ENCODE measurements at places on chromosomes 16 and 17. TPM values are rescaled to one million over a fixed set of nuclear protein-coding genes. Genes with fewer than 3 reads are reported as not detected.

DNA sequence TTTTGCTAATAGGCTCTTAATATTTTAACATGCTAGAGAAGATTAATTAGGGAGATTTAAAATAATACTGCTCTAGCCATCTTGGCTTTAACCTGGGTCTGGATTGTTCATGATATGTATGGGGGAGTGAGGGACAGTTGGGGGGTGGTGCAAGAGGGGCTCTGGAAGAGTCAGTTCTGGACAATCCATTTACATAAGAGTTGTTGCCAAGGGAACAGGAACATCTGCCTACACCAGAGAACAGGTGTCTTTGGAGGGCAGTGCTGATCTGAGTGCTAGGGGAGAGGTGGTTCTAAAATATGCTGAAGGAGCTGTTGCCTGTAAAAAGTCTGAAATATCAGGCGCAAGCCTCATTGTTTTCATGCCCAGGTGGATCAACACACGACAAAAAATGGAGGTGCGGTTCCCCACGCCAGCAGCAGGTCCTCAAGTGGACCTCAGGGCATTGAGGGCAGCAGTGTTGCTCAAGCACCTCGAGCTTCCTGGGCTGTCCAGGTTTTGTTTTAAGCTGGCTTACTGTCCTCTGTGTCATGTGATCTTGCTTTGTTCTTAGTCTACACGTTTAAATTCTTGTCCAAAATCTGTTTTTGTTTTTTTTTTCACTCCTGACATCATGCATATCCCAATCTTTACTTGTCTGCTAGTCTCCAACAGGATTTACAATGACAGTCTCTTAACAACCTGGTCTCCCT, 25.4 kb upstream of the WSB1 start:
- no peak for DNase-seq

DNA sequence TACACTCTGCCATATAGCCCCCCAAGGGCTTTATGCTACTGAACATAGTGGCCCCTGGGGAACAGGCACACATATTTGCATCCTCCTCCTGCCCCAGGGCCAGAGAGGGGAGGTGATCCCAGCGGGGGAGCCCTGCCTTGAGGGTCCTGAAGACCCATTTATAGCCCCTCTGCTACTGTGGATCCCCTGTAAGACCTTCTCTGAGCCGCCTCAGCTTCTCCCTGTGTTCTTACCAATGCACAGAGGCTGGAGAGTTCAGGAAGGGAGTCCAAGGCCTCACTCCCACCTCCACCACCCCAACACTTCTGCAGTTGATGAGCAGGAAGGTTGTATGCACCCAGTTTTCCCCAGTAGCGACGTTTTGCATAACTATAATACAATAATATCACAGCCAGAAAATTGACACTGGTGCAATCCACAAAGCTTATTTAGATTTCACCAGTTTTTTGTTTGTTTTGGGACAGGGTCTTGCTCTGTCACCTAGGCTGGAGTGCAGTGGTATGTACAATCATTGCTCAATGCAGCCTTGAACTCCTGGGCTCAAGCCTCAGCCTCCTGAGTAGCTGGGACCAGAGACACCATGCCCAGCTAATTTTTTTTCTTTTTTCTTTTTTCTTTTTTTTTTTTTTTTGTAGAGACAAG, 1.3 kb upstream of the FAM83G start:
- DNase-seq, result no peak

DNA sequence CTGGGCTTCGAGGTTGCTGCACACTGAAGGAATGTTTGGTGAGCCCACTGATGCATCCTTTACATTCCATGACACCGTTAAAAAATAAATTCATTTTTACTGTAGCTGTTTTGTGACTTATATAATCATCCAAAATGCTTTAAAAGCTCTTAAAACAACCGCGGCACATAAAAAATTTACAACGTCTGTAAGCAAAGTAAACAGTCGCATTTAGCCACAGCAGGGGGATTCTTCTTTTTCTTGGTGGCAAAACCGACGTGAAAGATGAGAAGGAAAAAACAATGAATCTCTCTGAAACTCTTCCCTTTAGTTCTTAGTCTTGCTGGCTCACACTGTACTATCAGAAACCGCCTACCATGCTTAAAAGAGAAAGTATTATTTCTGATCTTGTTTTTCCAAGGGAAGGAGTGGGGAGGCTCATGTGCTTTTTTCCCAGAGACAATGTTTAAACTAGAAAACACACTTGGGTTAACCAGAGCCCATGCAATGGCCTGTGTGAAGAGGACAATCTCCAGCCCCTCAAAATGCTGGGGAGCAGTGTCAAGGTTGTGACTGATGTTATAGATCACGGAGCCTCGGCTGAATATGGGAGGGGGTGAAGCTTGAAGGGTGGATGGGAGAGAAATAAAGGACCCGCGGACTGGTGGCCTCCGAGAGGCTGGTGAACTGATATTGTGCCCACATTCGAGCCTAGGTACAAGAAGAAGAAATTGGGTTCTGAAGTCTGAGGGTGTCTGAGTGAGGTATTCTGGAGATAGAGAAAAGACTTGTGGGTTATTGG, 91.1 kb downstream of the IRF8 start:
- DNase-seq, result no peak

Gene CLDN7
- 6.3 TPM for total RNA-seq

GRCh38 chr16:87216148-87216840, 100.9 kb downstream of the C16orf95 start:
- DNase-seq, result no peak

DNA sequence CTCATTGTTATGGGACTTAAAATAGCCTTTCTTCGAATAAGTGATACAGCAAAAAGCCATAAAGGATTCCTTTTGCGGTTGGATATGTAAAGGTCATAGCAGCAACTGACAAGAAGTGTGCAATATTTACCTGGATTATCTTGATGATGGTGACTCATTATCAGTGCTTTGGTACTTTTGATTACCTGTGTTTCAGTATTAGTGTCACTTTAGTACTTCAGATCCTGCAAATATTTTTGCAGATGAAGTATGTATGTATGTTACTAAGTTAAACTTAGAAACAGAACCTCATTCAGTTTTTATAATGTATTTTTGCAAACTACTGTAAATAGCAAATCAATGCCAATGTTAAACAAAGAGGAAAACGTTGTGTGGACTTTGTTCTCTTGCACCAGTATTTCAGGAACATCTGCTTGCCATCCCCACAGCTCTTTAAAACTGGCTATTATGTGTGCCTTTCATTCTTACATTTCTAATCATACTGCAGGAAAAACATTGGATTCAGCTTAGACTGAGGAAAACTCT, 10.5 kb downstream of the CNEP1R1 start:
- no peak for DNase-seq

Gene CDH13
- total RNA-seq, result 3.7 TPM

DNA sequence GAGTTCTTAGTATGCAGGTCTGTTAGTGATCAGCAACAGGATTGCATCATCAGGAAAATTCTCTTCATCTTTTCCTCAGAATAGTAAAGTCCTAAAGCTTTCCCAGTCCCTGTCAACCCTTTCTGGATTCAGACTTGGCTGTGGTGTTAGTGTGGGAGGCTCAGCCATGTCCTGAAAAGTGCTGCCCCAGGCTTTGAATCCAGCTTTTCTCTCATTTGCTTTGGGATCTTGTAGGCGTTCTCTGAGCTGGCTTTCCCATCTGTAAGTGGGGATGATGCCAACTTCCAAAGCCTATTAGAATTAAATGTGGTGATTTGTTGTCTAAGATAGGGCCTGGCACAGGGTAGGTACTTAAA, 3.0 kb downstream of the ALKBH5 start:
- no peak for DNase-seq

Gene ZC3H18
- 11.2 TPM for total RNA-seq

Gene TLCD3B
- 0.24 TPM for total RNA-seq

- DNase-seq, result no peak
Measured at GRCh38 chr16:181565-182021, 1.3 kb downstream of the HBQ1 start.

DNA sequence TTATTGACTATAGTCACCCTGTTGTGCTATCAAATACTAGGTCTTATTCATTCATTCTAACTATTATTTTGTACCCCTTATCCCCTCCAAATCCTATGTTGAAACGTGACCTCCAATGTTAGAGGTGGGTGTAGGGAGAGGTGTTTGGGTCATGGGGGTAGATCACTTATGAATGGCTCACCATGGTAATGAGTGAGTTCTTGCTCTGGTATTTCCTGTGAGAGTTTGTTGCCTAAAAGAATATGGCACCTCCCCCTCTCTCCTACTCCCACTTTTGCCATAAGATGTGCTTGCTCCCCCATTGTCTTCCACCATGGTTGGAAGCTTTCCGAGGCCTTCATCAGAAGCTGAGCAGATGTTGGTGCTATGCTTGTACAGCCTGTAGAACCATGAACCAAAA, 59.3 kb upstream of the BRD7 start:
- no peak for DNase-seq

GRCh38 chr17:16866436-16866835, 105.5 kb downstream of the TNFRSF13B start:
- no peak for DNase-seq

Gene RAC3
- 4.7 TPM for total RNA-seq

DNA sequence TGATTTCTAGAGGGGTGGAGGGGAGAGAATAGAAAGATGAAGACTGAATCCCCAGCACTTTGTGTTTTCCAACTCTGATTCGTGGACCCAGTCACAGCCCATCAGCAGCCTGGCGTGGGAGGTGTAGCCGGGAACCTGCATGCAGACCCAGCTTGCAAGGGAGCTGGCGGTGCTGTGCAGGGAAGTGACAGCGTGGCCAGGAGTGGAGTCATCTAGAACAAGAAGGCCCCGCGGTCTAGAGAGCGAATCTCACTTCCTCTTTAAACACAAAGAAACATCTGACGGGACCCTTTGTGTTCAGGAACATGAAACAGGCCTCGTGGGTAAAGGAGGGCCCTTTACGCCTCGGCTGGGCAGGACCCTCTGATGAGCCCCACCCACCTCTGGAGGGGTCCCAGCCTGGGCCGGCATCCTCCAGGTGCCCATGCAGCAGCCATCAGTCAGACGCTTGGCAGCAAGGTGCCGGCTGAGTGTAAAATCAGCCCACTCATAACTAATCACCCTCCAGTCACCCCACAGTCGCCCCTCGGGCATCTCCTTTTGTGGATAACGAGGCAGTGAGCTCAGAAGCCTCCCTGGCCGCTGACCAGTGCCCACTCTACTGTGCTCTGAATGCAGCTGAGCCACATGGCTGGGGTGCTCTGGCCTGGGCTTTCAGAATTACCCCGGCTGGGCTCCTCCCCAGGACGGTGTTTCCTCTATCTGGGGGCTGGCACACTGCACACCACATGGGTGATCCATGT, 4.4 kb downstream of the SNAI3 start:
- no peak for DNase-seq

- DNase-seq, result no peak
Measured at GRCh38 chr17:56913353-56913866, 439 bp downstream of the TRIM25 start.

Gene RAMP2
- 8.4 TPM for total RNA-seq

Gene HBZ
- 3.2 TPM for total RNA-seq

GRCh38 chr17:17758941-17759563, 77.7 kb downstream of the SREBF1 start:
- no peak for DNase-seq

GRCh38 chr16:84607694-84608093, 10.2 kb downstream of the COTL1 start:
- no peak for DNase-seq

Gene TOP3A
- total RNA-seq, result 22.6 TPM

DNA sequence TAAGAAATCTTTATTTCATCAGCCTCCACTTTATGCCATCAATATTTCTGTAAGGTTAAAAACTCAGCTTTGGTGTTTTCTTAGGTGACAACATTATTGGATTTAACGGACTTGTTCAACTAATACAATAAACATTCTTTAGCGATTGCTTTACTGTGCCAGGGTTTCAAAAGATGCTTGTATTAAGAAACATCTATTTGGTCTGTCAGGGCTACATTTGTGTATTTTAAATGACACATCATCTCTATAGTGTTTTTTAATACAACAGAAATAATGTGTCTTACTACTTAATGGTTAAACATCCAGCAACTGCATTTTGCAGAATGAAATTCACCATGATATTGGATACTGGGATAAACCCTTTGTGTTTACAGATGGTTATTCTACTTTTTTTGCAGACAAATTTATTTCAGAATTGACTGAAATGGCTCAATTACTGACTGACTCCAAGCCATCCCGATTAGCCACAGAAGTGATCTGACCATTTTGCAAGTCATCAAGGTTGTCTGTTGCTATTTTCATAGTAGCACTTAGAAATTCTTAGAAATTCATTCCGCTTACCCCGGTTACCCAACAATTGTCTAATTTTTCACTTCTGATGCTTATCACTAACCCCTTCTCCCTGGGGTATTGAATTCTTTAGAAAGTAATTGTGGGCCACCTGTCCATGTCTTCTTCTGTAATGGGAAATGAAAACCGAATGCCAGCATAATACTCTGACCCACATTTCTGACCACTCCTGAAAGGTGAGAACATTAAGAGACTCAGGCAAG, 63.7 kb downstream of the HS3ST3A1 start:
- DNase-seq, result no peak

DNA sequence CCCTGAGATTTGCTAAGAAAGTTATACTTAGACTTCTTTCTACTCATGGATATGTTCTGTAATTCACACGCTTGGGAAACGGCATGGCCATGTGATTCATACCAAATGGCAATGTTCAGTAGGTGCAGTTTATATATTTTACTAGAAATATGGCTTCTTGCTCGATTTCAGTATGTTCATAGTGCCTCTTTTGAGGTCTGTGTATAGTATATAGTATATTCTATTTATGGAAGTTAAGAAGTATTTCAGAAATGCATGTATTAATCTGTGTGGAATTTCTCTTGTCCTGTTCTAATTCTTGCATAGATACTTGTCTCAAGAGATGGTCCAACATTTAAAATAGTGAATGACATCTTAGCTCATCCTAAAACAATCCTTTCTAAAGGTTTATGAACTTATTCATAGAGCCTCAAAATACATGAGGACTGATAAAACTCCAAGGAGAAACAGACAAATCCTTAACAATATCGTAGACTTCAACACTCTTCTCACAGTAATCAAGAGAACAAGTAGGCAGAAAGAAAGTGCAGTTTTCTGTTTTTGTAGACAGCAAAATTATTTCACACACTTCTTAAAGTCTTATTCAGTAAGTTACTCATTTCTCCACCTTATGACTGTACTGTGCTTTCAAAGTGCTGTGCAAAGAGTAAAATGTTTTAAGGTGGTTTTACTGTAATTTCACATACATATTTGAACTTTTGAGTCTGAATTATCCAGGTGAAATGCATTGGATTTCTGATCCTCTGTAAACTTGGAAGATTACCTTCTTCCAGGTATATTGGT, 11.1 kb downstream of the BPTF start:
- no peak for DNase-seq
